ENCODE measurements at places on chromosomes 7 and 10.
A peak's percentile ranks its signal among the peaks of the same experiment; 100 is the strongest.

GRCh38 chr10:71312811-71313789, 6.0 kb upstream of the SLC29A3 start:
- no peak for DNase-seq

DNA sequence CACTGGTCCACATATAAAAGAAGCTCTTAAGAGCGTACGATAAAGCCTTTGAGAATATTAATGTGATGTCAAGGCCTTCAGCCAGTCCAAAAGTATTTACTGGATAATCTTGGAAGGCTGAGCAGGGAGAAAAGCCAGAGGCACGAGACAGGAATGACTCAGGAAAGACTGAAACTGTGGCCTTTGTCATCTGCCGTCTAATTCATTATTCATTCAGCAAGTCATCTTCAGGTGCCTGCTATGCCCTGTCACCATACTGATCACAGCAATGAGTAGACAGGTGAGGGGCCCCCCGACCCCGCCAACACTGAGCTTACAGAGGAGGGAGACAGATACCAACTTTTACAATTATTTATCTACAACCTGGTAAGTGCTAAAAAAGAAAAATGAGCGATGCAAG, 78.9 kb downstream of the VOPP1 start:
- DNase-seq: no peak

GRCh38 chr7:19390795-19391194, 245.6 kb upstream of the FERD3L start:
- no peak for DNase-seq

DNA sequence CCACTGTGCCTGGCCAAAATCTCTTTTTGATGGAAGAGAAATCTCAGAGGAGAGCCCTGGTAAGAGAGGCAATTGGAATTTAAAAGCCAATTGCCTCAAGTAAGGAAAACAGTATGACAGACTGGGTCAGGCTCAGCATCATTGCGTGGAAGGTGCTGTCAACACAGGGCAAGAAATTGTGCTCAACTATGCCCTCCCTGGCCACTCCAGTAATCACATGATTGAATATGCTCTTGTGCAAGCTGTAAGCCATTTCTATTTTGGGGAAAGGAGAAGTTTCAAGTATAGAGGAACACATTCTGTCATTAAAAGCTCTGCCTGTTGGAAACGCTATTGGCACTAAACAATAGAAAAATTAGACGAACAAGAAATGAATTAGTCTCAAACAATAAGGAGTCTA, 1127.7 kb downstream of the REEP3 start:
- no peak for DNase-seq

- no peak for DNase-seq
These were observed 87.0 kb downstream of the LARP4B start for GRCh38 chr10:844552-844951.

DNA sequence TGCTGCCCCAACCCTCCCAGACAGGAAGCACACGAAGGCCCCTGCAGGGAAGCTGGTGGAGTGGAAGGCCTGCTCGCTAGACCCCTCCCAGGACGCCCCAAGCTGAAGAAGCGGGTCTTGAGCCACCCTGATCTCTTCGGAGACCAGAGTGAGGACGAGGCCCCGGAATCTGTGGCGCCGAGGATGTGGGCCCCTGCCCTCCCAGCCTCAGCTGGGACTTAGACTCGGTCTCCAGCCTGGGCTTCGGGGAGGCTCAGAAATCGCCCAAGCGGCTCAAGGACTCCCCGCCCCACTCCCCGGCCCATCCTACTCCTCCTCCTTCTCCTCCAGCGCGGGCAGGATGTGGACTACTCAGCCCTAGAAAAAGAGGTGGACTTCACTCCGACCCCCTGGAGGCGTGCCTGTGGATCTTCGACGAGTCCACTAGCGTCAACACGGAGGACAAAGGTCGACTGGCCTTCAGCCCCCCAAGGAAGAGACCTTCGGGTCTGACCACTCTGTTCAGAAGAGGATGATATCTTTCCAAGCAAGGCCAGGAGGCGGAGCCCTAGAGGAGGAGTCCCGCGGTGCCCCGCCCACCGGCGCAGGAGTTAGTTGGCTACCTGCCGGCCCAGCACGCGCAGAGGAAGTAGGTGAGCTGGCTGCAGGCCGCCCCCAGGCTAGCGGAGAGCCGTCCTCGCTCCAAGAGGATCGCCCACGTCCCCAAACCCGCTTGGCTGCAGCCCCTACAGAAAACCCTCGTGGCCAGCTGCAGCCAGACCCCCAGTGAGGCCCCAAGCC, 21.9 kb upstream of the LANCL2 start:
- DNase-seq: no peak

DNA sequence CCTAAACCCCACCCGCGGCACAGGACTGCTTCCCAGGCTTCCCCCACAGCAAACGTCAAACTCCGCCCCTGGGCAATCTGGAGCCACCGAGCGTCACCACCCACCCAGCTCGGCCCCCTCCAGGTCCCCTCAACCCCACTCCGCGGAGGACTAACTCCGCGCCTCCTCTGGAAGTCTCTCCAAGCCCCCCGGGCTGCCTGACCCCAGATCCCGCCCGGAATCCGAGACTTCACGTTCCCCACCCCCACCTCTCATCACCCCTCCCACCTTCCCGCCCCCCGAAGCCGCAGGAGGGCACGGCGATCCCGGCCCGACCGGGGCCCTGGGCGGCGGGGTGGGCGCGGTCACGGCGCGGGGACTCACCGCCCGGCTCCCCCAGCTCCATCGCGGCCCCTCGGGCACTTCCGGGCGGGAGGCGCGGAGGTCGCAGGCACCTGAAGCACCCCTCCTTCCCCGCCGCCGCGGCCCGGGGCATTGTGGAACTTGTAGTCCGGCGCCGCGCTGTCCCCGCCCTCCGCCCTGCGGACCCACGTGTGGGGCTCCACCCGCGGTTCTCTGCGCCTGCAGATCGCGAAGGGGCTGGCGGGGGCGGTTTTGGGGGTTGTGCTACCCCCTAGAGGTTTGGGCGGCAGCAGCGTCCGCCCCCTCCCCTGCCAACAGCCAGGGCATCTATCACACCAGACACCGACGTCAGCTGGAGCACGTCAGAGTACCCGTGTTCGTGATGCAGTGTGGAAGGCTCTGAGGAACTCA, at the start of gene TMUB1:
Gene TMUB1 (minus strand): TSS at position 423 of the 753 bp plus-strand sequence. CDS start 930 bp downstream, outside the sequence.
- peak; percentile 92 for DNase-seq

GRCh38 chr10:23088609-23089008, 6.8 kb upstream of the MSRB2 start:
- no peak for DNase-seq

- peak; percentile 33 for DNase-seq
These were observed 59.8 kb downstream of the CSGALNACT2 start for GRCh38 chr10:43197834-43198681.

DNA sequence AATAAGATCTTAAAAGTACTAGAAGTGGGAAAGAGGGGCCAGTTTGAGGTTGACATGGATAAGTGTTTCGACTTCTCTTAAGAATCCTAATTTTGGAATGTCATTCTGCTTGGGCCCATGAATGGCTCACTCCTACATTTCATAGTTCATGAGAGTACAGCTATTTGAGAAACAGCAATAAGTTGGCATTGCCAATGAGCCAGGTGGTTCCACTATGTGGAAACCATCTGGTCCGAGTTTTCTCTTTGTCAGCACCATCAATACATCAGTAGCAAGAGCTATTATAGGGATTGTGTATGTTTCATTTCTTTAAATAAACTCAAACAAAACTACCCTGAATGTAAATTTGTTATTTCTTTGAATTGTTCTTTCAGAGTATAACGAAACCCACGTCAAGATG, 78.1 kb upstream of the NEBL start:
- DNase-seq: no peak

DNA sequence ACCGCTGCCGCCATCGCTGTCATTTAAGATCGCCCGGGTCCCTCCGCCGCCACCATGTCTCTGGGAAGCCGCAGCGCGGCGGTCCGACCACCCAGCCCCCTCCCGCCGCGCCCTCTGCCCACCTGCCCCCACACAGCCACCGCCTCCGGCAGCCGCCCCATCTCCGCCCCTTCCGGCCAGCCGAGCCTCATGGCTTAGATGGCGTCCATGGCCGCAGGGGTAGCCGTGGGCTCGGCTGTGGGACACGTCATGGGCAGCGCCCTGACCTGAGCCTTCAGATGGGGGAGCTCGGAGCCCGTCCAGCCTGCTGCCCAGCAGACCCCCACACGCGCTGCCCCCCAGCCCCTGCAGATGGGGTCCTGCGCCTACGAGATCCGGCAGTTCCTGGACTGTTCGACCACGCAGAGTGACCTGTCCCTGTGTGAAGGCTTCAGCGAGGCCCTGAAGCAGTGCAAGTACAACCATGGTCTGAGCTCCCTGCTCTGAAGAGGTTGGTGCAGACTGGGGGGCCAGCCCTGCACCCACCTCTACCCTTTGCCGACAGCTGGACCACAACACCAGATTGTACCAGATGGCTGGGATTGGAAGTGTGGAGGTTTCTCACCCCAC, 38.0 kb upstream of the TARP start:
- peak; percentile 23 for DNase-seq

DNA sequence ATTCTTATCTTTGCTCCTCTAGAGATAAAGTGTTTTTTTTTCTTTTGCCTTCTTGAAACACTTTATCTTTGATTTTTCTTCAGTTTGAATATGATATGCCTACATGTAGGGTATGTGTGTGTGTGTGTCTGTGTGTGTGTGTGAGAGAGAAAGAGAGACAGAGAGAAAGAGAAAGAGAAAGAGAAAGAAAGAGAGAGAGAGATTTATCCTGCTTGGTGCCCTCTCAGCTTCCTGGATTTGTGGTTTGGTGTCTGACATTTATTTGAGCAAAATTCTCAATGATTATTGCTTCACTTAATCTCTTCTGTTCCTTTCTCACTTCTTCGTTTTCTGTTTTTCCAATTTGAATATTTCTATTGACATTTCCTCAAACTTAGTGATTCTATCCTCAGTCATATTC, 60.3 kb downstream of the RAB18 start:
- peak; percentile 36 for DNase-seq

DNA sequence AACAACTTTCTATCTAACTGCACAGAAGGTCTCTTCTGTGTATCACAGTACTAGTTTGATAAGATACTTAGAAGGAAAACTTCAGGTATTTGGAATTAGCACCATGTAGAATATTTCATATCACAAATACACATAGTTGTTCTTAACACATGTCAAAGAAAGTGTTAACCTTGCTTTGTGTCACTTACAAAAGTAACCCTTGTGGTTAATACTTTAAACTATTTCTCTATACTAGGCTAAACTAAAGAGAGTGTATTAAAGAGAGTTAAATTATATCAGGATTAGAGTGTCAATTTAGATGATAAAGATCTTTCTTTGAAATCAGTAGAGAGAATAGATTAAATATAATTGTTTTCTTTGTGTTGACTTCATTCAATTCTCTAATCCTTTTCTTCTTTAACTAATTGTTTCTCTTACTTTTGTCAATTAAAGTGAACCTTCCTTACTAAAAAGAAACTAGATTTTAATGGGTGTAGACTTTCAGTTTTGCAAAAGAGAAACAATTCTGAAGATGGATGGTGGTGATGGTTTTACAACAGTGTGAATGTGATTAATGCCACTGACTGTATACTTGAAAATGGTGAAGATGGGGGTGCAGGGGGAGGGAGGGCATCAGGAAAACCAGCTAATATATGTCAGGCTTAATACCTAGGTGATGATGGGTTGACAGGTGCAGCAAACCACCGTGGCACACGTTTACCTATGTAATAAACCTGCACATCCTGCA, 67.8 kb downstream of the CHN2 start:
- no peak for DNase-seq

DNA sequence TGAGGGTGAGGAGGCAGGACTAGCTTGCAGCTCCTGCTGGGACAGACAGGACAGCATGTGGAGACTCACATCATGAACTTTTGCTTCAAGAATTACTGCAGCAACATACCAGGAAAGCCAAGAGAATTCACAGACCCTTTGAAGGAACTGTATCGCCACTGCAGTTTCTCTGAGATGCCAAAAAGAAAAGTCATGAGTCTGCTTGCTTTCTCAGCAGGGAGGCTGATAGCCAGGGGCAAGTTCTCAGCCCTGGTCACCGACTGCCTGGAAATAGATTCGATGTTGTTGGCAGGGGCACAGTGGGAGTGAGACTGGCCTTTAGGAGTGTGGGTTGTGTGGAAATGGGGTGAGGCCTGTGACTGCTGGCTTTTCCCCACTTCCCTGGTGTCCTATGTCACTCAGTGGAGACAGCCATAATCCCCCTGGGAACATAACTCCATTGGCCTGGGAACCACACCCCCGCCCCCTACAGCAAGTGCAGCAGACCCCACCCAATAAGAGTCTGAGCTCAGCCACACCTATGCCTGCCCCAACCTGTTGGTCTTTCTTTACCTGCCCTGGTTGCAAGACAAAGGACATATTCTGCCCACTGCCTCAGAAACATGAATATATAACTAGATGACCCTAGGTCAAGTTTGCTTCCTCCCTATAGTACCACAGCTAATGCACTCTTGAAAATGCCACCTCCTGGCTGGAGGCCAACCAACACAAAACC, 1.6 kb upstream of the SAMD9 start:
- no peak for DNase-seq

DNA sequence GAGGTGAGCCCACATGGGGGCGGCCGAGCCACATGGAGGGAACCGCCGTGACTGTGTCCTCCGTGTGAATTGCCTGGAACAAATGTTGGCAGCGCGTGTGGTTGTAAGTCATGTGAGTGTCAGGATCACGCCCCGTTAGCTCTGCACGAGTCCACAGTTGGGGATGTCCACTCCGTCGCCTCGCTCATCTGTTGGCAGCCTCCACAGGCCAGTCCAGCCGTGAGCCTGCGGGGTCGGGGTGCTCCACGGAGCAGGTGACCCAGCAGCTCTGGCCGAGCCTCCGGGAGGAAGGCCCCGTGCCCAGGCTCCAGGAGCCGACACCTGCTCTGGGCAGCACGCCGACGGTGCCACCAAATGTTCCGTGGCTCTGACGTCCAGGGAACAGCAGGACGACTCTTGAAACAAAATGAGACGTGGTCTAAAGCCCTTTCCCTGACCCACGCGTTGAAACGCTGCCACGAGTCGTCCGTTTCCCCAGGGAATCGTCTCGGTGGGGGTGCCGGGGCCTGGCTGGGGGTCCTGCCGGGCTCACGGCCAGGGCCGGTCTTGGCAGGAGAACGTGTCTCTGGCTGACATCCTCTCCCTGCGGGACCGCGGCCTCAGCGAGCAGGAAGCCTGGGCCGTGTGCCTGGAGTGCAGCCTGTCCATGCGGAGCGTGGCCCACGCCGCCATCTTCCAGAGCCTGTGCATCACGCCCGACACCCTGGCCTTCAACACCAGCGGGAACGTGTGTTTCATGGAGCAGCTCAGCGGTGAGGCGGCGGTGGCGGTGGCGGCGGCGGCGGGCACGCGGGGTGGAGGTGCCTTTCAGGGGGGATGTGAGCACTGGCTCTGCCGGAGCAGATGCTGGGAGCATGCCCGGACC, 7.0 kb downstream of the KNDC1 start:
- no peak for DNase-seq

DNA sequence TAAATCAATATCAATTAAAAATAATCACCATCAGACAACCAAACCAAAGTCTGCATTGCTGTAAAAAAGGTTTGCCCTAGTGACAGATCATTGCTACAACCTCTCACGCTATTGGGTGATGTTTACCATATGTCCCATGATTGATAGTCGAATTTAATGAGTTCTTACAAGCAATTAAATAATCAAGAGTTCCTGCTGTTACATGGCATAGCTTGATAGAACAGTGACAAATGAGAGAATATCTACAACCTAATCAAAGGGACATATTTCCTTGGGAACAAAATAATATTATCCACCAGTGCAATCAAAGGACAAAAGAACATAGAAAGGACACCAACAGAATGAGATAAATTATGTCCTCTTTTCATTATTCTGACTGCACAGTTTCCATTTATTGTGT, 387.4 kb downstream of the ETV1 start:
- DNase-seq: no peak

- no peak for DNase-seq
These were observed 134.9 kb upstream of the ZNF438 start for GRCh38 chr10:31166606-31167005.
